Right ventricle myocardium inferior (tissue), 1 donor: ENCODE measurements at places on chromosomes 3 and 15. TPM values are rescaled to one million over a fixed set of nuclear protein-coding genes. Genes with fewer than 3 reads are reported as not detected.

Gene HYPK
- 16.4 TPM for total RNA-seq

Gene POLG
- total RNA-seq, result 39.7 TPM

Gene SAMD7
- total RNA-seq, result not detected

Gene RLBP1
- total RNA-seq, result not detected

Gene SYNPR
- total RNA-seq, result not detected

Gene FMN1
- 3.3 TPM for total RNA-seq

Gene MUSTN1
- total RNA-seq, result 26.5 TPM

Gene GOLGA8S
- total RNA-seq, result 0.30 TPM

Gene COL6A5
- not detected for total RNA-seq

Gene ALS2CL
- total RNA-seq, result 36.9 TPM

Gene SPSB4
- total RNA-seq, result 7.1 TPM

Gene POPDC2
- 605 TPM for total RNA-seq

Gene ADIPOQ
- 19.3 TPM for total RNA-seq

Gene SOX14
- total RNA-seq, result not detected

Gene MDFIC2
- total RNA-seq, result not detected

Gene ZKSCAN7
- 2.1 TPM for total RNA-seq
